ENCODE measurements at places on chromosomes 2 and 18. TPM values are rescaled to one million over a fixed set of nuclear protein-coding genes. Genes with fewer than 3 reads are reported as not detected.

DNA sequence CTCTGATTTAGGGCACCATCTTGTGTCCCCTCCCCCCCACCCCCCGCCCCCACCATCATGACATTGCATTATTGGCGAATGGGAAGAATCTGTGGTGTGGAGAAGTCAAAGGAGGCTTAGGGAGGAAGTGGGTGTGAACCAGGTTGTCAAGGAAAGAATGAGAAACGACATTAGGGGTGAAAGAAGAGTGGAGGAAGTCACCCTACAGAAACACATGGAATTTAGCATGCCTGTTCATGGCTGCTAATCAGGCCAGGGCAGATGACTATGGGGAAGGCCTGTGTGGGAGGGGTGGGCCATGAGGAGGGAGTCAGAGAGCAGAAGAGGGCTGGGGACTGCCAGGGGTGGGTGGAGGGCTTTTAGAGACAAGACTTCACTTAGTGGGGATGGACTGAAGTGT lies 81.6 kb downstream of the AOX1 start:
- DNase-seq, result no peak
- no peaks in the 10 kb centered on the region for H3K4me1 ChIP-seq
- H3K4me3 ChIP-seq, result no peak overlapping the region
- H3K36me3 ChIP-seq, result no peaks in the 10 kb centered on the region
- H3K27ac ChIP-seq, result no peak overlapping the region

DNA sequence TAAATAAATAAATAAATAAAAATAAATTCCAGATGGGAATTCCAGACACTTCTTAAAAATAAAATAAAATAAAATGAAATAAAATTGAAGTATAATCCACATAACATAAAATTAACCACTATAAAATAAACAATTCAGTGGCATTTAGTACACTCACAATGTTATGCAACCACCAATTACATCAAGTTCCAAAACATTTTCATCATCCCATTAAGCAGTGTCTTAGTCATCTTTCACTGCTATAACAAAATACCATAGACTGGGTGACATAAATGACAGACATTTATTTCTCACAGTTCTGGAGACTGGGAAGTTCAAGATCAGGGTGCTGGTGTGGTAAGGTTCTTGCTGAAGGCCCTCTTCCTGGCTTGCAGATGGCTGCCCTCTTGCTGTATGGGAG lies 22.6 kb upstream of the PROKR1 start:
- no peak for DNase-seq
- H3K27ac ChIP-seq, result no peak overlapping the region
- H3K4me1 ChIP-seq, result no peaks in the 10 kb centered on the region
- no peak overlapping the region for H3K4me3 ChIP-seq
- H3K27me3 ChIP-seq, result no peaks in the 10 kb centered on the region

GRCh38 chr18:35683021-35683420 lies 101.5 kb downstream of the GALNT1 start:
- H3K36me3 ChIP-seq, result peaks cover 2% of the 10 kb centered on the region
- H3K4me3 ChIP-seq, result no peak overlapping the region
- no peaks in the 10 kb centered on the region for H3K4me1 ChIP-seq
- H3K27me3 ChIP-seq, result no peaks in the 10 kb centered on the region
- no peak for DNase-seq

The PAIP2B gene
- 0.45 TPM for polyA plus RNA-seq

DNA sequence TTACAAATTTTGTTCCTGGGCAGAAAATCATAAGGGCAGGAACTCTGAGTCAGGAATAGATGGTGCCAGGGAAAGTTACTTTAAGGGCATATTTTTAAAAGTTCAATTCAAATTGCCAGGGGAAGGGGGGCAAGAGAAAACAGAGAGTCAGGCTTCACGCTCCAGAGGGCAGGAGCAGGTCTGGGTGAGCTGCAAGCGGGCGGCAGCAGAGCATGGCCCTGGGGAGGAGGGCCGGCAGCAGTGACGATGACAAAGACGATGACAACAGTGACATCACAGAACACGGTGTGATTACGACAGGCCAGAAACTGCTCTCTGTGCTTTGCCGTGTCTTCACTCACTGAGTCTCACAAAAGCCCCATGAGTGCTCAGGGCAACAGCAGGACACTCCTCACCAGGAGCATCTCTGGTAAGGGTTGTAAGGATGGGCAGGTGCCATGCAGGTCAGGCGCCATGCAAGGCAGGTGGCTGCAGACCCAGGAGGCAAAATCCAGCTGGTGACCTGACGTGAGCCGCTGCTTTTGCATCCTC lies 23.3 kb downstream of the CHST10 start:
- no peak for DNase-seq
- no peaks in the 10 kb centered on the region for H3K27me3 ChIP-seq
- H3K36me3 ChIP-seq, result peaks cover 36% of the 10 kb centered on the region
- no peak overlapping the region for H3K4me3 ChIP-seq

- no peaks in the 10 kb centered on the region for H3K4me1 ChIP-seq
- no peak overlapping the region for H3K4me3 ChIP-seq
- no peaks in the 10 kb centered on the region for H3K27me3 ChIP-seq
These were observed 29.8 kb downstream of the LRP1B start for GRCh38 chr2:142100970-142101369.

DNA sequence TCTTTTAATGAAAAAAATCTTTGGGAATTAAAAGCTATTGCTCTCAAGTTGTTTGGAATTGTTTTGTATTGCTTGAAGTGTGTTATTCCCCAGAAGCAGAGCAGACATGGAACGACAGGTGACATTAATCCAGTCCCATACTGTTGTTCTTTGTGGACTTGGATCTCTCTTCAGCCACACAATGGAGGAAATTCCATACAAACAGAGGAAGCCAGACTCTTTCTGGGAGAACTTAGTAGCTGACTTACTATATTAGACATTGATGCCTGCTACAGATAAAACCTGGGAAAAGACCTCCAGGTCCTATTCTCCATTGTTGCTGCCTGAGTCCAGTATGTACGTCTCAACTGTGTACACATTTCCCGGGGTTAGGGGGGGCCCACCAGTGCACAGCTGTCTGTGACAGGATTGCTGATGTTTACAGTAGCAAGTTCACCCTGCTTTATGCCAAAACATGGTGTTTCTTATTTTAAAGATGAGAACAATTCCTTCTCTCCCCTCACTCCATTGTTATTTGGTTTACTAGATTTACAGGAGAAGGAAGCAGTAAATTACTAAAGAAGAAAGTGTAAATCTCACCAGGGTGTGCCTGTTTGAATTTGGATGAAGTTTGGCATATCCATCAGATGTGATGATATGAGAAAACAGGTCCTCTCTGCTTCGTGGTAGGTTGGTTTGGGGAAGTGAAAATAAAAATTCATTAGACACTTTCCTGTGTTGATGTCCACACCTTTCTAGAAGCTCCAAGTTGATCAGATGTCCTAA lies 142.4 kb upstream of the RBBP8 start:
- no peaks in the 10 kb centered on the region for H3K36me3 ChIP-seq
- DNase-seq, result no peak
- no peak overlapping the region for H3K27ac ChIP-seq

DNA sequence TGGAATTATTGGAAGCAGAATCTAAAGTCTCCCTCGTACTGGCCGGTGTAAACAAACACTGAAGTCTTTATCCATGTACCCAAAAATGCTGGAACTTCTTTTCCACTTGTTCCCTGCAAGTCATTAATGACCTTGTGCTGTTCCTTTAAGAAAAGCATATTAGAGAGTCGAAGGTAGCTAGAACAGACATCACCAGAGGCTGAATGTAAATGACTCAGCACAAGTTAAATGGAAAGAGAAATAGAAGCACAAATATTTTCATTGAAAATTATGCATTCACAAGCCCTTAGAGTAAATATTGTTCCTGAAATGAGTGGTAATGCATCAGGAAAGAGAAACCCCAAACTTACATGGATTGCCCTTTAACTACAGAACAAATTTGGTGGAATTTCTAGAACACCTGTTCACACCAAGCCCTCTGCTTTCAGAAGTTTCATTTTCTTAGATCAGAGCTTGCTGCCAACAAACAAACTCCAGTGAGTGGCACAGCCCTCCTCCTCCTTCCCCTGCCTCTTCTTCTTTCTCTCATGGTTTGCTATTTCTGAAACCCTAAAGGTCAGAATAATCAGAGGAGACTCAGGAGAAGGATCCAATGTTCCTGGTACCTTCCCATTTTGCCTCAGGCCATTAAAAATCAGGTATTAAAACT lies 264.3 kb downstream of the TXNL1 start:
- no peak for DNase-seq
- no peaks in the 10 kb centered on the region for H3K4me1 ChIP-seq
- H3K27me3 ChIP-seq, result no peaks in the 10 kb centered on the region
- H3K4me3 ChIP-seq, result no peak overlapping the region

- H3K4me1 ChIP-seq, result no peaks in the 10 kb centered on the region
- H3K27ac ChIP-seq, result no peak overlapping the region
- no peaks in the 10 kb centered on the region for H3K36me3 ChIP-seq
- H3K4me3 ChIP-seq, result no peak overlapping the region
These were observed 103.9 kb upstream of the HS6ST1 start for GRCh38 chr2:128422571-128422970.

The RABL2A gene
- 6.5 TPM for polyA plus RNA-seq

Data from small intestine (tissue), 16 donors.